ENCODE measurements at places on chromosomes 11 and 22.
A peak's percentile ranks its signal among the peaks of the same experiment; 100 is the strongest.

DNA sequence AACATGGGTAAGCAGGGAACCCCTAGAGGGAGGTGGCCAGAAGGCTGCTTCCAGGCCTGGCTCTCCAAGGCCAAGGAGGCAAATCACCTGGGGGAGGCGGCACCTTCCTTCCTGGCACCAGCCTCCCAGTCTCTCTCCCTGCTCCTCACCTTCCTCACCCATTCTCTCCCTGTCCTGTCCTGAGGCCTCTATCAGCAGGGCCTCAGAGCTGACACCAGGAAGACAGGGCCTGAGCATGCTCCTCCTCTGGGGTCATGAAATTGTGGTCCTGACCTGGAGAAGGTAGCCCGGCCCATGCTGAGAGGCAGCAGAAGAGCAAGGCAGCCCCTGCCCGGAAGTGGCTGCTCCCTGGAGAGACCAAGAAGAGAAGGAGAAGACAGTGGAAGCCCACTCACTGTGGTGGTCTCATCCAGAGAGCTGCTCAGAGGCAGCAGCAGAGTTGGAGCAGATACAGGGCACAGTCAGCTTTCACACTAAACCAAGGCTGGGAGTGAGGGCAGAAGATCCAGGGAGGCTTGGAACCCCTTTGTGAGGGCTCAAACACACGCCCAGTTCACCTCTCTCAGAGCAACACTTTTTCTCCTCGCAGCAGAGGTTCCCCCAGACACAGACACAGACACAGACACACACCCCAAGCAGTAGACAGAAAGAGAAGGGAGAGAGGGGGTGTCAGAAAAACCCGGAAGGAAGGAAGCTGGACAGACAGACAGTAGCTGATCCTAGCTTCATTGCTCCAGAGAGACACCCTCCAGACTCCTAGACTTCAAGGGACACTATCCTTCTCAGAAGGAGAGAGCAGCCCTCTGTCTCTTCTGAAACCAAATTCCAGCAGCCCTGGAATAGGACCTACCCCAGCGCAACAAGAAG is 1.8 kb downstream of the BCL9L start:
- no peak for DNase-seq

GRCh38 chr11:36750349-36750748 is 152.3 kb upstream of the RAG2 start:
- no peak for DNase-seq

- no peak for DNase-seq
Observed at GRCh38 chr22:20554824-20555223, 47.4 kb downstream of the MED15 start.

GRCh38 chr11:129416080-129416820 is 40.6 kb downstream of the BARX2 start:
- DNase-seq, result no peak

DNA sequence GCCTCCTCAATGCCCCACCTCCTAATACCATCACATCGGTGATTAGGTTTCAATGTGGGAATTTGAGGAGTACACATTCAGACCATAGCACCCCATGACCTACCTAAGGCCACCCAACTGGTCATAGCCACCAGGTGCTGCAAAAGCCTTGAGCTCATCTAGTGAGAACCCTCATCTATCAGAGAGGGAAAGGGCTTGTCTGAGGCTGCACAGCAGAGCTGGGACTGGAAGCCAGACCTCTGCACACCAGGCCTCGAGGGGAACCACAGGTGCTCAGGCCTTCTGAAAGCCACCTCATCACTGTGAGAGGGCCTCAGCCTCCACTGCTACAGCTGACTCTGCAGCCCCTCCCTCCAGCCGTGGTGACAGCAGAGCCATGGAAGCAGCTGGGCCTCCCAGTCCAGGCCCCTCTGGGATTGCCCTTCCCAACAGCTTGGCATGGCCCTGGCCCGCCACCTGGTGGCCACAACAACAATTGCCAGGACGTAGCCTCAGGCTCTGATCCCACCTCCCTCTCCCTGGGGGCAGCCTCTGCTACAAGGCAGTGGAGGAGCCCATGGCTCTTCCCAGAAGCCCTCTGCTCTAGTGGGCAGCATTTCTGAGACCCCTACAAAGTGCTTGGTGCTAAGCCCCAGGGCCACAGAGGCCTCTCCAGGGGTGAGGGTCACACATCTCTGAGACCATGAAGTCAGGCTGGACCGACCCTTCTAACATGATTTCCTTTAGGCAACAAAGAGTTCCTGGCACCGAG is 41.0 kb upstream of the PRDM11 start:
- DNase-seq, result peak; percentile 92

DNA sequence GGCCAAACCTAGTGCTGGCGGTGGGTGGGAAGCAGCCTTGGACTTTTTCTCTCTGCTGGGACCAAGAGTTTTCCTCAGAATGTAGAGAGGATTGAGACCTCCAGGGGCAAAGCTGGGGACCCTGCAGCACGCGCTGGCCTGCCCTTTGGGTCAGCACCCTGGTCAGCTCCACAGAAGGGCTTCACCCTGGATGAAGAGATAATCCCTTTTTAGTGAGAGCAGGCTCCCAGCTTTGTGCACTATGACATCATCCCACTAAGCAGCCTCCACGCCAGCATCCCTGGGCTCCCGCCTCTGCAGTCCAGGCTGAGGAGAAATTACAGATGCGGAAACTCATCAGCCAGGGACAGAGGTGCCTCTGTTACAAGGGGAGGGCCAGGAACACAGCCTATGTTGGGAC is 23.5 kb downstream of the DRICH1 start:
- DNase-seq, result no peak

DNA sequence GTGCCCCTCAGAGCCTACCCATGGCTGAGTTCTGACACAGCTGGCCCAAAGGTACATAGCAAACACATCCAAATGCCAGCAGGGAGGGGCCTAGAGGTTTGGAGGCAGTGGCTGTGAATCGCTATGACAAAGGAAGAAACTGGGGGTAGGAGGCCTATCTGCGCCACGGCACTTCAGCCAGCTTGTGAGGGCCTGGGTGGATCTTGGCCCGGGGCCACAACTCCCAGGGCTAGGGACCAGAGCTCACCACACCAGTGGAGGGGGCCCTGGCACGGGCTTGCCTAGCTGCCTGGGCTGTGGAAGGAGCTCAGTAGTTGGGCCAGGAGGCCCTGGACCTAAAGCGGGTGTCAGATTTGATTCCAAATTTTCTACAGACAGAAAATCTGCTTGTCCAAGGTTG is 9.4 kb upstream of the NAP1L4 start:
- DNase-seq, result peak; percentile 92

- DNase-seq, result no peak
Observed at GRCh38 chr22:43257549-43257948, 70.6 kb upstream of the TTLL12 start.
